ENCODE measurements at places on chromosomes 2 and 18.
A peak's percentile ranks its signal among the peaks of the same experiment; 100 is the strongest.

- no peak for DNase-seq
These were observed 19.5 kb downstream of the C2orf74 start for GRCh38 chr2:61181382-61182058.

GRCh38 chr2:36404754-36405153 is 49.2 kb downstream of the CRIM1 start:
- no peak for DNase-seq

DNA sequence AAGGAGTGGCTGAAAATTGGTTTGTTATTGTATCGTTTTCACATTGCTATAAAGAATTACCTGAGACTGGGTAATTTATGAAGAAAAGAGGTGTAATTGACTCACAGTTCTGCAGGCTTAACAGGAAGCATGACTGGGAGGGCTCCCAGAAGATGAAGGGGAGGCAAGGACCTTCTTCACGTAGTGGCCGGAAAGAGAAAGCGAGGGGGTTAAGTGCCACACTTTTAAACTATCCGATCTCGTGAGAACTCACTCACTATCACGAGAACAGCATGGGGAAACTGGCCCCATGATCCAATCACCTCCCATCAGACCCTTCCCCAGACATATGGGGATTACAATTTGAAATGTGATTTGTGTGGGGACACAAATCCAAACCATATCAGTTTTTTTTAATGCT is 81.6 kb downstream of the FBXO15 start:
- DNase-seq: no peak

DNA sequence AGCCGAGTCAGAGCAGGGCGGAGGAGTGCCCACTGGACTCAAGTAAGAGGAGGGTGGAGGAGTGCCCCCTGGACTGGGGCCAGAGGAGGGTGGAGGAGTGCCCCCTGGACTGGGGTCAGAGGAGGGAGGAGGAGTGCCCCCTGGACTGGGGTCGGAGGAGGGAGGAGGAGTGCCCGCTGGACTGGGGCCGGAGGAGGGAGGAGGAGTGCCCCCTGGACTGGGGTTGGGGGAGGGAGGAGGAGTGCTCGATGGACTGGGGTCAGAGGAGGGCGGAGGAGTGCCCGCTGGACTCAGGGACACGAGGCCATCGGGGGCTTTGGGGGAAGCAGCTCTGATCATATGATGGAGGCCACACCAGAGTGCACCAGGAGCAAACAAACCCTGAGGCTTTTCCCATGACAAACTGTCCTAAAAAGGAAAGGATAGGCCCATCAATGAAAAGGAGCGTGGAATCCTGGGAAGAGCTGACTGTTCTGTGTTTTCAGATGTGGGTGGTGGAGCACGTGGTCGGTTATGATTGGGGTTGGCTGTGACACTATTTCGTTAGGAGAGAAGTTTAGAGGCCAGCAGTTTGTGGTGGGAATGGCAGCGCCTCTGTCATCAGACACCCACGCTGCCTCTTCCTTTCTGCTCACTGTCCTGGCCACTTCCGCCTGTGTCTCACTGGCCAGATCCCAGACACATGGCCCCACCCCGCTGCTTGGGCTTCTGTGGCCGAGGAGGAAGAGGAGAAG is 24.5 kb upstream of the HPCAL1 start:
- DNase-seq: no peak

- DNase-seq: no peak
These were observed 111.5 kb downstream of the MBD5 start for GRCh38 chr2:148132412-148132811.

GRCh38 chr2:45672138-45672537 is 20.7 kb downstream of the PRKCE start:
- DNase-seq: no peak

- DNase-seq: no peak
These were observed 566 bp upstream of the MRPS5 start for GRCh38 chr2:95122197-95122551.

GRCh38 chr2:61995065-61995464 is 89.6 kb downstream of the COMMD1 start:
- DNase-seq: no peak

GRCh38 chr2:197950006-197950405 is 145.6 kb downstream of the PLCL1 start:
- DNase-seq: no peak

DNA sequence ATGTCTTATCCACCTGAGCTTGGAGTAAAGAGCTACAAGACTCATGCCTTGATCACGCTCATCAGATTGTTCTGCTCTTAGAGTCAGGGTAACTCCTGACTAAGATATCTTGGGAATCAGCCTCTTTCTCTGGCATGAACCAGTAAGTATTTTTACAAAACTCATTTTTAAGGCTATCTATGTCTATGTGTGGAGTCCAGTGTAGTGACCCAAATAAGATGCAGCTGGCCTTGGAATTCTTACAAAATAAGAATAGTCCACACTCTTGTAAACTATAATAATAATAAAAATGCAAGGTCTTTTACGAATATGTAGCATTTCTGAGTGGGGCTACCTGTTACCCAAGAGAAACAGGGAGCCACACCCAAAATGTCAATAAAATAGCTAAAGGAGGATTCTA is 498.3 kb upstream of the SYT4 start:
- DNase-seq: no peak

GRCh38 chr2:218819093-218819492 is 12.5 kb downstream of the PRKAG3 start:
- DNase-seq: no peak

DNA sequence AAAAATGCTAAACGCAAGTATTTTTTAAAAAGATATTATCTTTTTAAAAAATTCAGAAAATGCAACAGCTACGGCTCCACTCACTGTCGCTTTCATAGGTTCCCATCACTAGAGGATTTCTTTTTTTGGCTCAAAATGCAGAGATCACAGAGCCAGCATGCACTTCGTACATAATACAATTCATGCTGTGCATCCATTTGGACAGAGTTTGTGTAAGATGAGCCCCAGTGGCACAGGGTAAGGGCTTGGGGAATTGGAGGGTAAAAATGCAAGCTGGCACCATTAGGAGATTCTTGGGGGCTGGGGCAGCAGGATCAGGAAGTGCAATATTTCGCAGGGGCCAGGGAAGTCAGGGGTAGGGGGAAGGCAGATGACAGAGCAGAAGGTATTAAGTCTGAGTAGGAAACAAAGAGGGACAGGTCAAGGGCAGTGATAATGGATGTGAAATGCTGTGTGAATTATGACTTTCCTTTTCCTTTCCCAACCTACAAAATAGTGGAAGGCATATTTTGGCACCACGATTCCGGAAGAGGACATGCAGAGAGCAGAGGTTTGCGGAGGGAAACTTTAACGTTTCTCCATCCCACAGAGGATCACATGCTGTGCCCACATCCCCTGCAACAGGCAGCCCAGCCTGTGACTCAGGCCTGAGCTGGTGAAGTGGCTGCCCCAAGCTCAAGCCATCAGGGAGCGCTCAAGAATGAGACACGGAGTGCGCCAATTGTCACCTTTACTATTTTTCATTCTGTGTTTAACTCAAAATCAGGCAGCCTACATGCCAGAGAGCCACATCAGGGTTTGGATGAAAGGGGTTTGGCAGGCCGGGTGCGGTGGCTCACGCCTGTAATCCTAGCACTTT is 4.7 kb downstream of the CAPG start:
- peak; percentile 33 for DNase-seq

- no peak for DNase-seq
These were observed 32.2 kb downstream of the KIF5C start for GRCh38 chr2:148907085-148907785.

DNA sequence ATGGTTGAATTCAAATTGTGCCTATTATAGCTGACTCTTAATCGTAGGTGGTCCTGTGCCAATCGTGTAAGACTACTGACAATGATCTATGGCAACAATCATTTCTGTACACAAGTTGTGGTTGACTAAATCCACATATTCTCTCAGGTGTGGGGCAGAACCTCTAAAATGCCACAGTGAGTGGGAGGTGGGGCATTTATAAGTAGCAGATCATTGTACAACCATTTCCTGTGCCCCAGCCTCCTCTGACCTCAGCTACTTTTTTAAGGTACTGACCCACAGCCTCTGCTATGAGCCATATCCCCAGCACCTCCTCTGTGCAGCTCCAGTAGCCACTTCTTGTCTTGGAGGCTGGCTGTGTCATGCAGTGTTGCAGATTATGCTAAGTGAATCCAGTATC is 48.6 kb upstream of the RAPH1 start:
- no peak for DNase-seq

DNA sequence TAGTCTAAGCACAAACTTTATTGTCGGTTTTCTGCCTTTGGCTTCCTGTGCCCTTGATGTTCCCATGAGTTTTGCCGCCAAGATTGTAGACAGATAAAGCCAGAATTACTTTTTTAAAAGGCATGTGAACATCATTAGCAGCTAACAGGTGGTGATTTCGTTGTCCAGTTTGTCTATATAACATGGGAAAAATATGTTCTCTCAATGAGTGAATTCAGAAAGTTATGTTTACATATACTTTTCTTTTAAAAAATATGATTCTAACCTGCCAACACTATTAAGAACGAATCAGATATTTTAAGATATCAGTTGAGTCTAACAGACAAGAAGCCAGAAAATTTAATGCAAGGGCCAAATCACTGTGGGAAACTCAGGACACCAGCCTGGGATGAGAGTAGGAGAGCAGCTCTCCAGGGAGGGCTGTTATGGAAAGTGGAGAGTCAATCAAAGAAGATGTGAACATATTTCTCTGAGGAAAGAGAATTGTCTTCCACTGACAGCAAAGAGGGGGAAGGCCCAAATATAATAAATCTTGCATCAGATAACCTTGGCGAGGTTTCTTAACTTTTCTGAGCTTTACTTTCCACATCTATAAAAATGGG is 311.3 kb downstream of the ARHGAP15 start:
- no peak for DNase-seq

DNA sequence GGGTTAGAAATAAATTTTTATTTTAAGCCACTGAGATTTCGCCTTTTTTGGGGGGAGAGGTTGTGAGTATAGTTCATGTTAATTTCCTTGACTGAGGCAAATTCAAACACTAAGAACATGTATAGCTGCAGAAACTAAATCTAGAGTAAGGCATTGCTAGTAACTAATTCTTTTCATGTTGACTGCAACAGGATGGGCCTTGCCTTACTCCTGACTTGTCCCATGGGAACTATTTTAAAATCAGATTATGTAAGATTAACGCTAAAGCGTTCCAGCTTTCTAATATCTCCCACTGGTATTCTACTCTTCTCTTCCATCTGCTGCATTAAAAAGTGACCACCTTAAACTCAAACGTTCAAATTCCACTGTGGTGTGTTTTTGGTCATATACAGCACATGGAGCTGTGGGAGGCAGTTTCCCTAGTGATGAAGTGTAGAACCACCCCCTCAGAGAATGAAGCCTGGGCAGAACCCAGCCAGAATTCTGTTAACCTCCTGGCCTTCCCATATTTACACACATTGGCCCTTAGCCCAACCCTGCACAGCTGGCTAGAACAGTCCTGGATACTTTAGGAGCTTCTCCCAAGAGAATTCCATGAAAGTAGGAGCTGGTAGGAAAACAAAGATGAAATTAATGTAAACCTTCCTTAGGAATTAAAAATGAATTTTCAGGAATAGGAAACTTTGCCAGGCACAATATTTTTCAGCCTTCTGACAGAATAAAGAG is 687.8 kb downstream of the SLC4A3 start:
- DNase-seq: no peak

- no peak for DNase-seq
These were observed 290.8 kb downstream of the CCDC85A start for GRCh38 chr2:56474412-56475158.

- DNase-seq: no peak
These were observed 1.2 kb downstream of the REV1 start for GRCh38 chr2:99488539-99489062.

DNA sequence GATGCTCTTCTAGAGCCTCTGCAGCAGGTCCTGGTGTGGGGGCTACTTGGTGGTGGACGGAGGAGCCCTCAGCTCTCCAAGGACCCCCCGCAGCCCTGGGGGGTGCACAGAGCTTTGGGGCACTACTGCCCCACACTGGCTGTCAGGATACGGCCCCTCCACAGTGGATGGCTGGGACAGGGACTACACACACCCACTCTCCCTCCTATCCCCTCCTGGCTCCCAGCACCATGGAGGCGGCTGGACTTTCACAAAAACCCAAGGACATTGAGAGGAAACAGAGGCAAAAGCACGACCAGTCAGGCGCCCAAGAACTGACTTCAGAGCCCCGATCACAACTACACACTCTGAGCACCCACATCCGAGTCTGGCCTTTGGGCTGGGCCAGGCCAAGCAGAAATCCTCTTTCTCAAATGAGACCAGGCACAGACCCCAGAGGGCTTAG is 12.6 kb downstream of the GPR35 start:
- DNase-seq: no peak

DNA sequence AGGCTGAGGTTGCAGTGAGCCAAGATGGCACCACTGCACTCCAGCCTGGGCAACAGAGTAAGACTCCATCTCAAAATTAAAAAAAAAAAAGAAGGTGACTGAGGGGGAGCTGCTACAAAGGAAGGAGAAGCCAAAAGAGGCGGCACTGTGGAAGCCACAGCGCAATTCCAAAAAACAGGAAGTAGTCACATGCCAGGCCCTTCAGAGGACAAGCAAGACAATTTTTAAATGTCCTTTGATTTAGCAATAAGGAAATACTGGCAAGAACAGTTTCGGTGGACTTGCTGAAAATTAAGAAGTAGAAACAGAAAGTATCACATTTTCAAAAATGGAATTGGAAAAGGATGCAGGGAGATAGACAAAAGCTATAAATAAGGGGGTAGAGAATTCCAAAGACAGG is 122.8 kb downstream of the OSBPL1A start:
- DNase-seq: no peak

- DNase-seq: no peak
These were observed 54.5 kb upstream of the ROCK2 start for GRCh38 chr2:11398750-11399437.

DNA sequence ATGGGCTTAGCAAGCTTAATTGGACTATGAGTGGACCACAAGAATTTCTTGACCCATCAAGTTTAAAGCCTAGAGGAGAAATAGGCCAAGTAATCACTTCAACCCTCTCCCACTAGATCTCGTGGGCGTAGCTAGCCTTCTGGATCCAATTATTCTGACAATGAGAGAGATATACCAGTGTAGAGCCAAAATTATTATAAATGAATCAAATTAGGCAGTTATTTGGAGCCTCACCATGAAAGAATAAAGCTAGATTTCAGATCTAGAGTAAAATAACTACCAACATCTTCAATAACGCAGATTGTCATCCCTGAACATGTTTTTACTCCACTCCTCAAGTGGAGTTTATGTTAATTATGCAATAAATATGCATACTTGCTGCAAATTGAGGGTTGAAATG is 143.9 kb upstream of the CDH20 start:
- DNase-seq: no peak
